ENCODE measurements at places on chromosomes 1 and 21. TPM values are rescaled to one million over a fixed set of nuclear protein-coding genes. Genes with fewer than 3 reads are reported as not detected.

OR6K3 gene
- not detected for total RNA-seq

DNA sequence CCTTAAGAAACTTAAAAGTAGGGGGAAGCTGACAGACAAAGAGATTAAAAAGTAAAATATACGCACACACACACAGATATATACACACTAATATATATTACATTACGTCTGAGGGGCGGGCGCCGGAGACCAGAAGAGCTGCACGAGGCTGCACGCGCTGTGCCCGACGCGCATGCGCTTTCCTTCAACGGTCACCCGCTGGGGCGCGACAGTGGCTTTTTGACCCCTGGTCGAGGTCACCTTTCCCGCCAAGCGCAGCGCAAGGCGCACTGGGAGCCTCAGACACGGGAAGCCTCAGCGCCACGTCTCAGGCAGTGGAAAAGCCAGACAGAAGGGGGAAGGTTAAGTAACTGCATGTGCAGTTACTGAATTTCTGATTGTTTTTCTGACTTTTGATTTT is at the start of gene HORMAD1:
Gene HORMAD1, minus strand, starts transcription at position 193 of the 400 bp plus-strand sequence. CDS start 1,390 bp downstream, outside the sequence.
- peaks cover 2% of the 10 kb centered on the region for H3K27me3 ChIP-seq
- no peak within 1 kb of the TSS for H3K4me3 ChIP-seq
- no peaks in the 10 kb centered on the region for H3K4me1 ChIP-seq
- DNase-seq, result no peak
- H3K27ac ChIP-seq, result no peak within 1 kb of the TSS

- H3K4me3 ChIP-seq, result peak overlapping the region; percentile 84
- no peak for DNase-seq
- no peak overlapping the region for H3K27ac ChIP-seq
Measured at GRCh38 chr1:185044387-185044786, 971 bp upstream of the RNF2 start.

- peaks cover 21% of the 10 kb centered on the region for H3K4me1 ChIP-seq
- no peak overlapping the region for H3K4me3 ChIP-seq
- H3K27ac ChIP-seq, result no peak overlapping the region
- peaks cover 61% of the 10 kb centered on the region for H3K36me3 ChIP-seq
Measured at GRCh38 chr1:19376428-19377372, 64.6 kb downstream of the SLC66A1 start.

CFAP57 gene
- total RNA-seq, result not detected

DNA sequence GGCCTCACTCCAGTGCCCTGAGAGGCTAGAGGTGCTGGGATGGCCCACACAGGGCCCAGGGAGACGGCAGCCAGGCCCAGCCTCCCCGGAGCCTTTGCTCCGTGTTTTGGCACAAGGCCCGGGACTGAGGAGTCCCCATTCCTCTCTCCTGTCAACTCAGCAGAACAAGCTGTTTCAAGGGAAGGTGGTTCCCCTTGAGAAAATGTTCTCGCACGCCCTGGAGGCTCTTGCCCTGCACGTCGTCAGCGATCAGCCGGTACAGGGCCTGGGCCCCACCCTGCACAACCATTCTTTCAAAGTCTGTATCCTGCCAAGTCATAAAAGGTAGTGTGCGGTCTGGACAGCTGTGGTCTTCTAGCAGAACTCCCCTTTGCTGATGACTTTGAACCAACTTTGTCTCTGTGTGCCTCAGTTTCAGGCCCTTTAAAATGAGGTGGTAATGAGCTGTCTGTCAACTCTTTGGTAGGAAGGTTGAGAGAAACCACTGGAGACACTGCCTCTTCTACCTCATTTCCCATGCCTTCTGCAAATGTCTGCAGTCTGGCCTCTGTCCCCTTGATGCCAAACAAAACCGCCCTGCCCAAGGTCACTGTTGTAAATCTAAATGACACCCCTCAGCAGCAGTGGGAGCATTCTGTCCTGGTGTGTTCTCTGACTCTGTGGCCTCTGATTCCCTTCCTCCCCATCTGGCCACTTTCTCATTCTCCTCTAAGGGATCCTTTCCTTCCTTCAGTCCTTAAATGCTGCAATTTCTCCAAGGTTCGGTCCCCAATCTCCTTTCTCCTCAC is 138.6 kb upstream of the JUN start:
- DNase-seq, result peak; percentile 69
- peaks cover under 1% of the 10 kb centered on the region for H3K27me3 ChIP-seq
- H3K36me3 ChIP-seq, result no peaks in the 10 kb centered on the region
- no peak overlapping the region for H3K4me3 ChIP-seq

DNA sequence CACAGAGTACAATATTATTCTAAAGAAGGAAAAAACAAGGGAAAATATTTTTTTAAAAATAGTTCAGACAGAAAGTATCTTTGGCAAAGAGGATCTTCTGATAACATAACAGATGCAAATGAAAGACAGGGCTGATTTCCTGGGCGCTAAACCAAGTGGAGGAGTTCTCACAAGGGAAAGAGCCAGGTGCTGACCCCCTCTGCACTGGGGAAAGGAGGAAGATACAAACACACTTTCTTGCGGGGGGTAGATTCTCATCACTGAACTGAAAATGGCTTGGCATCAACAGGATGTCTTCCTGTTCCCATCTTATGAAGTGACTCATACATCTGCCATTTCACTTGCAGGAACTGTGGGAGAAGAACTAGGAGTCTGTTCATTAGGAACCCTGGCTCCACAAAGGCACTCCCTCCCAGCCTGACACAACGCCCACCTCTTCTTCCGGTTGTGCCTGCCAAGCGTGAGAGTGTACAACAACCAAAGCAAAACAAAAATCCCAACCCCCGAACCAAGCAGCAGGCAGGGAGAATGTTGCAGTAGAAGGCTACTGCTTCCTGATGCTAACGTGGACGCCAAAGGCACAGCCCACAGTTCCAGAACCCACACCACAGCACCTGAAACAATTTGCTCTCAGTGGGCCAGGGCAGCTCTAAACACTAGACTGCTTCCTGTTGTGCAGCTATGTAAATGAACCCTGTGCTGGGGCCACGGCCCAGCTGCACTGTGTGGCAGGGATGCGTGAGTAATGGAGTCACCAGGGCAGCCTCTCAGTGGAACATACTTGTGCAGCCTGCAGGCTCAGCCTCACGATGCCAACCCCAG is 51.0 kb downstream of the GADD45A start:
- peak; percentile 62 for DNase-seq
- H3K27me3 ChIP-seq, result peaks cover 3% of the 10 kb centered on the region
- no peaks in the 10 kb centered on the region for H3K36me3 ChIP-seq
- peak overlapping the region; percentile 76 for H3K27ac ChIP-seq

DNA sequence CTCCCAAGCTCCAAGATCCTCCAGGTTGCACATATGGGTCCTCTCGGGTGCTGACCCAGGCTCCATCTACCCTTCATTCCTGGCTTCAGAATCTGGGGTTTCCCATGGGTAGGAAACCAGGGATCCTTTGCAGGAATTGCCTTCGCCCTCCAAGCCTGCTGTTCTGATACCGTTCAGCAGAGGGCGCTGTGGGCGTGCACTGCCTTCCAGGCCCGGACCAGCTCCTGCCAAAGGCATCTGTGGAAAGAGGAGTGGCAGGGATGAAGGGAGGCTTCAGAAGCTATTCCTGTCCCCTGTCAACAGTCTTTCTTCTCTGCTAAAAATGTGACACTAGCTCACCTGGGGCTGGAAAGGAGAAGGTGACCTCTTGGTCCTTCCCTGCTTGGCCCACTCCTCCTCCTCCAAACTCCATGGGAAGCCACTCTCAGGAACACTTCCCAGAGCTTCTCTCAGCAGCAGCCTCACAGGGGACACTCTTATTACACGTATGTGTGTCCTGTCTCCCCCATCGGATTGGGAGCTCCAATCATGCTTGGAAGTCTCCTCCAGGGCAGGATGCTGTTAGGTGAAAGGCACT is 71.2 kb downstream of the VWA5B1 start:
- peaks cover 7% of the 10 kb centered on the region for H3K4me1 ChIP-seq
- no peak overlapping the region for H3K4me3 ChIP-seq
- DNase-seq, result peak; percentile 38
- H3K36me3 ChIP-seq, result no peaks in the 10 kb centered on the region

DNA sequence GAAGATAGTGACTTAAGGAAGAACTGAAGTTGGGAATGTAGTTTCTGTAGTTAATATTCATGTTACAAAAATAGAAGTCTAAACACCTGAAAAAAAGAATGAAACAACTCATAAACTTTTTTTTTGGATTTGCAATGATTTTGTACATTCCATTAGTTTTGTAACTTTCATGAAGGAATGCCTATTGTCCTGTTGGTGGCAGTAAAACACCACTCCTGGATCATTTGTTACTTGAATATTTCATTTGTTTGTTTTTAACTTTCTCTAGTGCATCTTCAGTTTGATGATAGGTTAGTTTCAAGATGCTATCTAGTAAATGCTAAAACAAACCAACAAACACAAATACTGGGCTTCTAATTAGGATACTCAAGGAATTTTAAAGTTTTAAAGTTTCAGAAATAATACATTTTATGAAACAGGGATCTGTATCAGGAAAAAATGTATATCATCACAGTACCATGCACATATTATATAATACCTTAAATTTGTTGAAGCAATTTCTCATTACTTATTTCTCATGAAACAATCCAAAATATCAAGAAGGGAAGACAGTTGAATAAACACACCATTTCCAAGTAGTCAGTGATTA is 229.7 kb upstream of the CACYBP start:
- DNase-seq, result no peak
- peaks cover 6% of the 10 kb centered on the region for H3K4me1 ChIP-seq
- no peaks in the 10 kb centered on the region for H3K27me3 ChIP-seq
- H3K36me3 ChIP-seq, result no peaks in the 10 kb centered on the region
- no peak overlapping the region for H3K4me3 ChIP-seq

LPAR3 gene
- 2.1 TPM for total RNA-seq

DNA sequence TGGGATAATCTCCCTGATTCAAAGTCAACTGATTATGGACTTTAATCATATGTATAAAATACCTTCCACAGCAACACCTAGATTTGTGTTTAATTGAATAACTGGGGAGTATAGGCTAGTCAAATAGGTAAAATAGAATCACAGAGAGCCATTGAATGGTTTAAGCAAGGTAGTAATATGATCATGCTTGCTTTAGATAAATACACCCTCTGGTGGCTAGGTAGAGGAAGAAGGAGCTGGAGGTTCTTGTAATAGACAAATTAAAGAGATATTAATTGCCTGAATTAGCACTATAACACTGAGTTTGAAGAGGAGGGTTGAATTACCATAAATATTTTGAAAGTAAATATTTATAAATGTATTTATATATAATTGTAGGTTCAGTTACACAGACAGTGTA is 40.3 kb downstream of the DIRAS3 start:
- H3K36me3 ChIP-seq, result no peaks in the 10 kb centered on the region
- no peak overlapping the region for H3K4me3 ChIP-seq
- no peak overlapping the region for H3K27ac ChIP-seq
- no peaks in the 10 kb centered on the region for H3K27me3 ChIP-seq
- DNase-seq, result no peak
- no peaks in the 10 kb centered on the region for H3K4me1 ChIP-seq

DNA sequence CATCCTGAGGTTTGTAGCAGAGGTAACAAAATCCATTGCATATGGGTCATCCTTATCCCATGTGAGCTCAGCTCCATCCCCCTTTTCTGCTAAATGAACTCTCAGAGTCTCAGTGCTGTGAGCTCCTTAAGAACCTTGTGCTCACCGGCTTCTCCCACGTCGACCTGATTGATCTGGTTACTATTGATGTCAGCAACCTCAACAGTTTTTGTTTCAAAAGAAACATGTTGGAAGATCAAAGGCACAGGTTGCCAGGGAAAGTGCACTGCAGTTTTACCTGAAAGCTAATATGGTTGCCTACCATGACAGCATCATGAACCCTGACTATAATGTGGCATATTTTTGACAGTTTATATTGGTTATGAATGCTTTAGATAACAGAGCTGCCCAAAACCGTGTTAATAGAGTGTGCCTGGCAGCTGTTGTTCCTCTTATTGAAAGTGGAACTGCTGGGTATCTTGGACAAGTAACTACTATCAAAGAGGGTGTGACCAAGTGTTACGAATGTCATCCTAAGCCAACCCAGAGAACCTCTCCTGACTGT is 131.4 kb downstream of the HS2ST1 start:
- no peaks in the 10 kb centered on the region for H3K27me3 ChIP-seq
- H3K27ac ChIP-seq, result peak overlapping the region; percentile 46
- DNase-seq, result peak; percentile 29
- peaks cover 23% of the 10 kb centered on the region for H3K4me1 ChIP-seq
- H3K36me3 ChIP-seq, result peaks cover 5% of the 10 kb centered on the region

DNA sequence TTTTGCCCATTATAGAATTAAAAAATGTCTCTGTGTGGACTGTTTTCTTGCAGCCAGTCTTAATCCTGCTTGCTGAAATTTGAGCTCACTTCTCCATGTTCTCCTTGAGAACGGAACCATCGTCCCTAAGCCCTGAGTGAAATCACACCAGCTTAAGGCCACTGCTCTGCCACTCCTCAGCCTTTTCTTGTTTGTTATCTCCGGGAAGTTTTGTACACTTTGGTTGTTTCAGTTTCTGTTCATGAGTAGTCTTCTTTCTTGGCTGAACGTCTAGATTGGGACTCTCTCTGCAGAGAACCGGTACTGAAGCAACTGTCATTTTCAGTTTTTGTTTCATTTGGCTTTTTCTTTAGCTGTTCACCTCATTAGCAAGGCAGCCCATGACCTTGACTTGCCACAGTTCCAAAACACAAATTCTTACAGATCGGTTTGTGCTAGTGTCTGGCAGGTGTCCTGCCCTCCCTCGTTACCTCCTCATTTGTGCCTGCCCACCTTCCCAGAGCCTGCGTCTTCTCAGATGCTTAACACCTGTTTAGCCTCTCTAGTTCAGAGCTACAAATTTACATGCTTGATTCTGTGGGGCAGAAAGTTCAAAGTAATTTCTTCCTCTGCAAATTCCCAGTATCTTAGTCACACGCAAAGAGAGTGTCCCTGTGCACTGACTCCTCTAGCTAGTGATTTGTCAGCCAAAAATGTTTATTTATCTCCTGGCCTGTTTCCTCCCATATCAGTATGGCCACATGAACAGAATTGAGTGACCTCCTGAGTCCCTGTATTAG is 12.4 kb downstream of the PSEN2 start:
- H3K36me3 ChIP-seq, result peaks cover 3% of the 10 kb centered on the region
- peaks cover 58% of the 10 kb centered on the region for H3K4me1 ChIP-seq
- peak; percentile 40 for DNase-seq
- peak overlapping the region; percentile 87 for H3K27ac ChIP-seq

KRTAP20-2 gene
- not detected for total RNA-seq

- no peaks in the 10 kb centered on the region for H3K27me3 ChIP-seq
- H3K27ac ChIP-seq, result no peak overlapping the region
- H3K4me1 ChIP-seq, result peaks cover 9% of the 10 kb centered on the region
- no peak for DNase-seq
- peaks cover 29% of the 10 kb centered on the region for H3K36me3 ChIP-seq
Measured at GRCh38 chr1:3634059-3634800, 9.4 kb downstream of the TPRG1L start.

- no peaks in the 10 kb centered on the region for H3K36me3 ChIP-seq
- peaks cover 6% of the 10 kb centered on the region for H3K27me3 ChIP-seq
- H3K4me3 ChIP-seq, result no peak overlapping the region
- DNase-seq, result no peak
- no peaks in the 10 kb centered on the region for H3K4me1 ChIP-seq
- H3K27ac ChIP-seq, result no peak overlapping the region
Measured at GRCh38 chr1:59107916-59108315, 189.0 kb upstream of the FGGY start.

HPCA gene
- 0.38 TPM for total RNA-seq

ITLN1 gene
- total RNA-seq, result not detected

GRCh38 chr1:223776826-223777454 is 64.6 kb downstream of the CAPN2 start:
- peaks cover 63% of the 10 kb centered on the region for H3K36me3 ChIP-seq
- peak overlapping the region; percentile 9 for H3K27ac ChIP-seq
- no peaks in the 10 kb centered on the region for H3K27me3 ChIP-seq
- H3K4me1 ChIP-seq, result peaks cover 35% of the 10 kb centered on the region

NTMT2 gene
- total RNA-seq, result not detected

Data from activated CD4-positive, alpha-beta memory T cell treated with anti-CD3 and anti-CD28 coated beads, Interleukin-2, amount 10 ng/mL, durations not matched to agents 7 days and 5 days (primary cell).